ENCODE measurements at places on chromosomes 5 and 9.

DNA sequence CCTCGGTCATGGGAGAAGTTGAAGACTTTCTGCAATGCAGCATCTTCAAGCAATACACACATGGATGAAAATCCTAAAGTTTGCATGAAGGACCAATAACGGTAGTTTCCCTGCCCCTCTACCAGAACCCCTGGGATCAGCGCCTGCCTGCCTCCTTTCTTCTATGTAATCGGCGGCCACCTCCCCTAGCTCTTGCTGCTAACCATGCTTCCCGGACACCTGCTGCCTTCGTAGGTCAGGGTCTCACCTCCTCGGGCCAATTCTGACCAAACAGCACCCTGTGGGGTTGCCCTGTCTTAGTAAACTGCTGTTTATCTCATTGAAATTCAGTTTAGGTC, 388 bp upstream of the MED10 start:
- DNase-seq: no peak

DNA sequence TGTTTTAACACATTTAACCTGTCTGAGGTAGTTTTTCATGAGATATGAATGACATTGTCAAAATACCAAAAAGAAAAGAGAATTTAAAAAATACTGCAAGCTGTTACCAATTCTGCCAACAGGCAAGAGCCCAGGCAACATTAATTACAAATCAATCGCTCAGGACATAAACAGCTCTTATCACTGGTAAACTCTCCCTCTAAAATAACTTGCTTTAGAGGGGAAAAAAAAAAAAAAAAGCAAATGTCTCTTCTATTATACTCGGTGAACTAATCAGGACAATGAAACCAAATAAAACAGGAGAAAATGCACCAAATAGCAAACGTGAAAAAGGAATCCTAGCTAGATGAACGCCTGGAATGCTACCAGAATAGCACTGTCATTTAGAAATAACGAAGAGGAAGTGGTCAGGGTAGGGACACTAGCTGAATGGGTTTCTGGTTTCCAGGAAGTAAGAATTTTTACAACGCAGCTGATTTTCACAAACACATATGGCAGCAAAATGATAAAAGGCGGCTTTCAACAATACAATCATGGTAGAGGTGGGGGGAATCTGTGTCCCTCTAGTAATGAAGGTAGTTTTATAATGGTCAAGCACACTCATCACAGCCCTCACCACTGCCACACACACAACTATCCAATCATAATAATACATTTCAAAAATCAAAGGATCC, 94.9 kb downstream of the DENND1A start:
- no peak for DNase-seq

- DNase-seq: no peak
Observed at GRCh38 chr5:156093024-156093423, 233.9 kb upstream of the SGCD start.

- DNase-seq: no peak
Observed at GRCh38 chr9:89418882-89419640, 78.9 kb downstream of the SEMA4D start.

- no peak for DNase-seq
Observed at GRCh38 chr9:70883056-70883455, 238.4 kb downstream of the TRPM3 start.

GRCh38 chr5:74640954-74641734, 616 bp upstream of the ENC1 start:
- peak; percentile 89 for DNase-seq

GRCh38 chr5:160831801-160832200, 20.2 kb downstream of the ATP10B start:
- no peak for DNase-seq

GRCh38 chr9:31188496-31188895, 1195.9 kb upstream of the ACO1 start:
- DNase-seq: no peak

DNA sequence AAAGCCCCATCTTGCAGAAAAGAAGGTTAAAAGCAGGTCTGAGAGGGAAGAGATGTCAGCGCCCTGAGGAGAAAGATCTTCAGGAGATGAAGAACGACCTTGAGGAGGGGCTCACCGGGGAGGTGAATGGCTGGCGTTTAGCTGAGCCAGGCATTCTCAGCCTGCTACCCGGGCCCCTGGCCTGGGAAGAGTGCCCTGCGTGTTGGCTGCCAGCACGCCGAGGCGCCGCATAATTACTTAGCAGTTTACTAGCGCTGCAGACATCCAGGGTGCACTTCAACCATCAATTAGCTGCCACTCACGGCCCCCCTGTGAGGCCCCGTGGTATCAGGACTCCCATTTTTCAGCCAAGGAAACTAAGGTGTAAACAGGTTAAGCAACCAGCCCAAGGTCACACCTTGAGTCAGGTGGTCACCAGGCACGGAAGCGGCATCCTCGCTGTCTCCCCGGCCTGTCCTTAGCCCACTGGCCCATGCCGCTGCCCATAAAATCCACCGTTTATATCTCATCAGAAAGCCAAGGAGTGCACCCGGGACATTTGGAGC, 551.9 kb downstream of the BNC2 start:
- DNase-seq: no peak
